IMR-90 (cell line): ENCODE measurements at places on chromosomes 7 and 10. TPM values are rescaled to one million over a fixed set of nuclear protein-coding genes. Genes with fewer than 3 reads are reported as not detected.

Gene FAM237B
- total RNA-seq, result not detected in 2 replicates

Gene SHTN1
- 0.54 and 1.4 TPM in 2 replicates for total RNA-seq

Gene HTR7
- total RNA-seq, result 0.56 and 0.72 TPM in 2 replicates

Gene SEC24C
- 66.4 and 74.2 TPM in 2 replicates for total RNA-seq

Gene GIMAP8
- not detected in 2 replicates for total RNA-seq

Gene ALOX5
- total RNA-seq, result not detected in 2 replicates

Gene SPDYE2
- total RNA-seq, result not detected in 2 replicates

Gene MMRN2
- total RNA-seq, result 0.56 and 1.8 TPM in 2 replicates

Gene PGAM2
- total RNA-seq, result not detected in 2 replicates

Gene NUTM2D
- 0.54 and 0.56 TPM in 2 replicates for total RNA-seq

Gene GNGT1
- total RNA-seq, result not detected in 2 replicates

Gene COPG2
- total RNA-seq, result 41.7 and 50.0 TPM in 2 replicates

Gene OPTN
- total RNA-seq, result 34.8 and 56.9 TPM in 2 replicates

Gene FKBP6
- not detected in 2 replicates for total RNA-seq

Gene KAZALD1
- total RNA-seq, result 8.1 and 9.1 TPM in 2 replicates

Gene FGFR2
- under 0.01 TPM in 1 of 2 replicates, not detected in the other for total RNA-seq

Gene NPTX2
- total RNA-seq, result under 0.01 TPM in 2 replicates

Gene IL2RA
- not detected in 2 replicates for total RNA-seq

Gene TRIM74
- not detected in 2 replicates for total RNA-seq

Gene BTBD16
- not detected in 2 replicates for total RNA-seq

Gene GPNMB
- under 0.01 TPM in 1 of 2 replicates, not detected in the other for total RNA-seq

Gene NDUFB2
- total RNA-seq, result 81.7 and 136 TPM in 2 replicates

Gene STEAP2
- total RNA-seq, result 3.9 and 4.2 TPM in 2 replicates

Gene ASB4
- total RNA-seq, result not detected in 2 replicates

Gene KIAA1217
- 3.1 and 3.4 TPM in 2 replicates for total RNA-seq

Gene JCAD
- 16.8 and 18.9 TPM in 2 replicates for total RNA-seq

Gene PARP12
- total RNA-seq, result 6.9 and 7.2 TPM in 2 replicates

Gene PNPLA8
- 14.5 and 23.9 TPM in 2 replicates for total RNA-seq

Gene BEND7
- total RNA-seq, result 2.3 and 3.1 TPM in 2 replicates

Gene KCND2
- total RNA-seq, result under 0.01 TPM in 2 replicates

Gene NEUROG3
- not detected in 2 replicates for total RNA-seq

Gene CDC14C
- under 0.01 TPM in 2 replicates for total RNA-seq

Gene ADRA2A
- not detected in 2 replicates for total RNA-seq

Gene NSMCE4A
- 13.4 and 20.8 TPM in 2 replicates for total RNA-seq

Gene TAS2R5
- under 0.01 and 0.36 TPM in 2 replicates for total RNA-seq

Gene SSMEM1
- not detected in 2 replicates for total RNA-seq

Gene NRG3
- not detected in 2 replicates for total RNA-seq

Gene DENND2A
- total RNA-seq, result 7.5 and 7.8 TPM in 2 replicates

Gene CHAT
- total RNA-seq, result not detected in 2 replicates

Gene HYAL4
- total RNA-seq, result not detected in 2 replicates

Gene ACTR3C
- not detected in 2 replicates for total RNA-seq

Gene ENO4
- total RNA-seq, result under 0.01 TPM in 2 replicates

Gene FFAR4
- total RNA-seq, result not detected in 2 replicates

Gene PNLIPRP1
- total RNA-seq, result not detected in 2 replicates

Gene DYDC2
- total RNA-seq, result not detected in 2 replicates

Gene EPHB6
- total RNA-seq, result under 0.01 TPM in 2 replicates

Gene GJD4
- not detected in 2 replicates for total RNA-seq

Gene PWWP2B
- total RNA-seq, result 1.9 and 2.2 TPM in 2 replicates

Gene CYP17A1
- not detected in 2 replicates for total RNA-seq

Gene GPR26
- total RNA-seq, result not detected in 2 replicates

Gene MYO1G
- under 0.01 TPM in 2 replicates for total RNA-seq

Gene GPR85
- 5.0 and 5.4 TPM in 2 replicates for total RNA-seq

Gene LOXL4
- total RNA-seq, result 17.5 and 20.8 TPM in 2 replicates

Gene SFRP4
- total RNA-seq, result not detected in 2 replicates

Gene EGFR
- 60.4 and 63.9 TPM in 2 replicates for total RNA-seq
